GM23338 (cell line): ENCODE measurements at places on chromosomes 5 and 9.

- peak; percentile 39 for DNase-seq
Measured at GRCh38 chr5:123367739-123368138, 55.5 kb downstream of the CEP120 start.

GRCh38 chr9:5851445-5851844 lies 18.5 kb upstream of the ERMP1 start:
- DNase-seq: no peak

GRCh38 chr9:121783521-121784507 lies 132.4 kb downstream of the DAB2IP start:
- peak; percentile 63 for DNase-seq

- DNase-seq: no peak
Measured at GRCh38 chr5:82421119-82421518, 143.0 kb upstream of the RPS23 start.

GRCh38 chr5:160492565-160492964 lies 70.9 kb downstream of the PTTG1 start:
- DNase-seq: no peak

DNA sequence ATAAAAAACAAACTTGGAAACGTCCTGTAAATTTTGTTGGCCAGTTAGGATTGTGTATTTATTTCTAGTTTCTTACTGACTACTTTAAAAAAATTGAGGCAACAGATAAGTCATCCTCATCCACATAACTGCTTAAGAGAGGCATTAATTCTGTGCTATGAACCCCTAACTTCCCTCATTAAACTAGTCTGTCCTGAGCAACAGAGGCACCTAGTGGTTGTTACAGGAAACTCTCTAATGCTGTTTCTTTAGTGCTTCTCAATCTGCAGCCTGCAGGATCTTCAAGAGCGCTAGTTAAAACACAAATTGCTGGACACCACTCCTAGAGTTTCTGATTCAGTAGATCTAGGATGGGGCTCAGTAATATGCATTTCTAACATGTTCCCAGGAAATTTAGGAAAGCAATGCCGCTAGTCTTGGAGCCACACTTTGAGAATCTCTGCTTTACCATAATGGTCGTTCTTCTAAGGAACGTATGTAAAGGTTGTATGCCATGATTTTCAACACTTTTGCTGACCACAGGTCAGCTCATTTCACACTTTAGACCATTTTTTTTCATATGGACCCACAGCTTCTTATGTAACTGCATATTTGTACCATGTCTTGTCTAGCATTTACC lies 410.1 kb upstream of the SMARCA2 start:
- peak; percentile 74 for DNase-seq

GRCh38 chr5:2217219-2217618 lies 334.5 kb upstream of the IRX4 start:
- DNase-seq: no peak

DNA sequence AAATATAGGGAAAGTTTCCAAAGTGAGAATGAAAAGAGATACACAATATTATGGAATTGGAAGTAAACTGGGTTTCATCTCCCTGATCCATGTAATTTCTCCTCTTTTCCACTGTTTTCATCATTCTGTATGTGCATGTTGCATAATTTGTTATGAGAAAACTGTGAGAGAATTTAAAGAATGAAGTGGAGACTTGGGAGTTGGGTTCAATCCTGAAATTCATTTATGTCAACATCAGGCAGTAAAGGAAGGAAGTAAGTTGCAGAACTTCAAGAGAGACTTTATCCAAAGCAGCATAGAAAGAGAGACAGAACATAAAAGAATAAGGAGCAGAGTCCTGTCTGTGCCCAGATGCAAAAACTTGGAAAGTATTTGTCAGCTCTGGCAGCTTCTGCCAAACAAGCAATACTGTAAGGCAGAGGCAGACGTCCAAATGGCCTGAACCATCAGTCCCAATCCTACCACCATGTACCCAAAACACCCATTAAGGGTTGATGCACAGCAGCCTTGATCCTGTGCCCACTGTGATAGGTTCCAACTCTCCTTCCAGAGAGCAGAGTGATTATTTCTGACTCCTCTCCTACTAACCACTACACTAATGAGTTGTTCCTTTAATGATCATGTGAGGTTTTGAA lies 425.3 kb upstream of the CDH6 start:
- no peak for DNase-seq

DNA sequence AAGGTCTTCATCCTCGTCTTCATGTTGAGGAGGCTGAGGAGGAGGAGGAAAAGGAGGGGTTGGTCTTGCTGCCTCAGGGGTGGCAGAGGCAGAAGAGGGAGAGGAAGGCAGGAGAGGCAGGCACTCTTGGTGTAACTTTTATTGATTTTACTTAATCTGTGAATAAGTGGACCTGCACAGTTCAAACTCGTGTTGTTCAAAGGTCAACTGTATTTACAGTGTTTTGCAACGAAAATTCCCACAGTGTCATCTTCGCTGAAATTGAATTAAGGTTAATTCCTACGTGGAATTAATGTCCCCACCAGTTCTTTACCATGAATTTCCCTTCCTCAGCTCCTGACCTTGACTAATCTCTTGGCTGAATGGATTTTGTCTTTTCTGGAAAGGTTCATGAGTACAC lies 21.2 kb upstream of the ENHO start:
- no peak for DNase-seq

DNA sequence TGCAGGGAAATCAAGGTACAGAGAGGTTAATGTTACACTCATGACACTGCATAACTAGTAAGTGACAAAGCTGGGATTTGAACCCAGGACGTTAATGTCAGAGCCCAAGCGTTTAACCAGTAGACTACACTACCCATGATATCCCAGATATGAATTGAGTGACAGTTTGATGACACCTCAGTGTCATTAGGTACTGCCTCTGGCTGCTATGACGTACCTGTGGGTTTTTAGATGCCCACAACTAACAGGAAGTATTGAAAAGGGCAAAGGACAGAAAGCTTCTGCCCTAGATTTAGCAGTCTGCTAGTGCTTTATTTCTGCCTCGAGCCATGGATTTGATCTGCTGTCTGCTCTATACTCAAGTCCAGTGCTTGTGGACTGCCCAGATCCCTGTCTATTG lies 56.2 kb downstream of the GLRA1 start:
- no peak for DNase-seq

- DNase-seq: peak; percentile 13
Measured at GRCh38 chr5:52269859-52270258, 517.9 kb upstream of the ITGA1 start.

DNA sequence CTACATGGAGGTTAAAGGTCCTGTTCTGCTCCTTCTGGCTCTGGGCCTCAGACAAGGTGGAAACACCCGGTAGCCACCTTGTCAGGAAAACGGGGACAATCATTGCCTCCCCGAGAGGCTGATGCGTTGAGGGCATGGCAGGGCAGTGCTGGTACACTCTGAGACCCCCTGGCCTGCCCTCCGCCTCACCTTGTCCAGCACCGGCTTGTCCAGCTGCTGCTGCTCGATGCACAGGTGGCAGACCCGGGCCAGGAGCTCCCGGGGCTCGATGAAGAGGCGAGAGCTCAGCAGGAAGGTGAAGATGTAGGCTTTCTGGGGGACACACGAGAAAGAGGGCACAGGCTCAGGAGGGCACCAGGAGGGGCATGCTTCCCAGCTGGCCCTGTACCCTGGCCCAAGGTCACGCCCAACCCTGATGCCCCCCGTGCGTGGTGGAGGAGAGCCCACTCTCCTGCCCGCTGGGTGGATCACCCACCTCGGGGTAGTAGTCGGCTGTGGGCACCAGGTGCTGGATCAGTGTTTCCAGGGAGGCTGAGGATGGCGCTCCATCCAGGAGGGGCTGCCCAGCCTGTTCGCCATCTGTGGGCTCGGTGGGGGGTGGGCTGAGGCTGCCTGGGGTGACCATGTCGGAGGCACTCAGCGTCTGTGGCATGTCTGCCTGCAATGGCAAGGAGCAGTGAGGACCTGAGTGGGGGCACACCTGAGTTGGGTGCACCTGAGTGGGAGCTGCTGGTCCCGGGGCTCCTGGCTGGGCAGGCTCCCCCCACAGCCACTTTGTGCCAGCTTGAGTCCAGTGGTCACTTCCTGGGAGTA lies 66.0 kb upstream of the RNF130 start:
- no peak for DNase-seq

- DNase-seq: no peak
Measured at GRCh38 chr5:174760721-174761120, 36.3 kb downstream of the MSX2 start.
